A549 treated with CpdA at 1 μM for 4 hours (cell line): ENCODE measurements at places on chromosomes 2 and 18. TPM values are rescaled to one million over a fixed set of nuclear protein-coding genes. Genes with fewer than 3 reads are reported as not detected.

The EGR4 gene
- total RNA-seq, result 0.16 to 0.30 TPM (median 0.27 TPM) in 5 replicates

The STAT4 gene
- 3.2 to 4.5 TPM (median 3.8 TPM) in 5 replicates for total RNA-seq

The KCTD18 gene
- total RNA-seq, result 8.0 to 11.5 TPM (median 10.1 TPM) in 5 replicates

The CGREF1 gene
- total RNA-seq, result 6.1 to 8.7 TPM (median 7.4 TPM) in 5 replicates

The G6PC2 gene
- not detected in 5 replicates for total RNA-seq

The IL1RL2 gene
- not detected in 5 replicates for total RNA-seq

The NXPH2 gene
- total RNA-seq, result not detected in 5 replicates
